ENCODE measurements at places on chromosomes 11 and 22. TPM values are rescaled to one million over a fixed set of nuclear protein-coding genes. Genes with fewer than 3 reads are reported as not detected.
A peak's percentile ranks its signal among the peaks of the same experiment; 100 is the strongest.

GRCh38 chr11:66883016-66883965 lies 26.4 kb downstream of the LRFN4 start:
- DNase-seq, result peak; percentile 76

GRCh38 chr11:121419836-121420235 lies 32.3 kb upstream of the SORL1 start:
- DNase-seq, result peak; percentile 44

IGLL1 gene
- not detected for total RNA-seq

DNA sequence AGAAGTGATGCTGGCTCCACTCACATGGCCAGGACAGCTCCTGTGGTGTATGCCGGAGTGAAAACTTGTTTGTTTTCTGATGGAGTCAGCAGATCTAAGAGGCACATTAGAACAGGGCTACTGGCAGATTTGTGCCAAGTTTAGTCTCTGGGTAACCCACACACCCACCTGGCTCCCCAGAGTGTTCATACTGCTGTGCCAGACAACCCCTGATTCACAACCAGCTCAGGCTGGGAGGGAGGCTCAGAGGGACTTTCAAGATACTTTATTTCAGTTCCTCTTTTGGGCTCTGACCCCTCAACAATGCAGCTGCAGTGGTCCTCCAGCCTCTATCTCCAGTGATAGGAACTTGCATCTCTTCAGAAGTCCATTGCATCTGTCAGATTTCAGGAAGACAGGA lies 8.5 kb downstream of the NTM start:
- DNase-seq, result no peak

SLC22A12 gene
- not detected for total RNA-seq

DNA sequence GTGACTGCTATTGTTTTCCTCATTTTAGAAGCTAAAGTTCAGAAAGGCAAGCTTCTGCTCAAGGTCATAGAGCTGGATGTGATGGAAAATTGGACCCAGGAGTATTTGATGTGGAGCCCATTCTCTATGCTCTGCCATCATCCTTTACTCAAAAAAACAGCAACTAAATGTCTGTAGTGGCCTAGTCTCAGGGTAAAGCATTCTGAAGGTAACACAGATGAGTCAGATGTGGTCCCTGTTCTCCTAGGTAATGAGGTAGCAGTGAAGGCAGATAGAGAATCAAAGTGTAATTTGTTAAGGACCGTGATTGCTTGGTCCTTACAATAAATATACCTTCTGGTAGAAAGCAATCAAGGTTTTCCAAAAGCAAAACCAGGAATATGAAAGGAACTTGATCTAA lies 84.4 kb upstream of the SPON1 start:
- DNase-seq, result no peak

GRCh38 chr22:27720860-27721259 lies 80.7 kb downstream of the MN1 start:
- DNase-seq, result no peak

DNA sequence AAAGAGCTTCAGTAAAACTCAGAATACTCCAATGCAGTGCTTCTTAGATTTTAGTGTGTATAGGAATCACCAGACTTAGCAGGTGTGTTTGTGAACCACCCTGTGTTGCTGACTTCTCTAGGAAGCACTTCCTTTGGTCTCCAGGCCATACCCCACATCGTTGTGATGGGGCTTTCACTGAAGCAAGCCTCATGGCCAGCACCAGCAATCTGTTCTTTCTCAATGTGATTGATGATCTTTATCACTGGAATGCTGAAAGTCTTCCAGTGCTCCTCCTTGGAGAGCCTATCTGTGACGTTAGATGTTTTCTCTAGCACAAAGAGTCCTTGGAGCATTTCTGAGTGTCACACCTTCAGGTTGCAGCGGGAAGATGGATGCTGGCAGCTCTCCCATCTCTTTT lies 280.5 kb downstream of the DDX10 start:
- no peak for DNase-seq

- DNase-seq, result no peak
Observed at GRCh38 chr11:39570526-39570925, 1888.9 kb downstream of the LRRC4C start.

GRCh38 chr11:63564784-63565350 lies 1.7 kb upstream of the PLAAT2 start:
- DNase-seq, result peak; percentile 79

GRCh38 chr11:119130662-119131061 lies 9.3 kb downstream of the HINFP start:
- DNase-seq, result no peak

DMC1 gene
- 1.8 TPM for total RNA-seq

SYCE3 gene
- not detected for total RNA-seq

- DNase-seq, result peak; percentile 51
Observed at GRCh38 chr11:69311767-69312385, 17.9 kb downstream of the MYEOV start.

MS4A6E gene
- not detected for total RNA-seq

EFCAB6 gene
- 1.8 TPM for total RNA-seq

PLEKHA7 gene
- total RNA-seq, result 120 TPM

GRCh38 chr11:8327761-8328192 lies 64.1 kb upstream of the LMO1 start:
- DNase-seq, result no peak

DNA sequence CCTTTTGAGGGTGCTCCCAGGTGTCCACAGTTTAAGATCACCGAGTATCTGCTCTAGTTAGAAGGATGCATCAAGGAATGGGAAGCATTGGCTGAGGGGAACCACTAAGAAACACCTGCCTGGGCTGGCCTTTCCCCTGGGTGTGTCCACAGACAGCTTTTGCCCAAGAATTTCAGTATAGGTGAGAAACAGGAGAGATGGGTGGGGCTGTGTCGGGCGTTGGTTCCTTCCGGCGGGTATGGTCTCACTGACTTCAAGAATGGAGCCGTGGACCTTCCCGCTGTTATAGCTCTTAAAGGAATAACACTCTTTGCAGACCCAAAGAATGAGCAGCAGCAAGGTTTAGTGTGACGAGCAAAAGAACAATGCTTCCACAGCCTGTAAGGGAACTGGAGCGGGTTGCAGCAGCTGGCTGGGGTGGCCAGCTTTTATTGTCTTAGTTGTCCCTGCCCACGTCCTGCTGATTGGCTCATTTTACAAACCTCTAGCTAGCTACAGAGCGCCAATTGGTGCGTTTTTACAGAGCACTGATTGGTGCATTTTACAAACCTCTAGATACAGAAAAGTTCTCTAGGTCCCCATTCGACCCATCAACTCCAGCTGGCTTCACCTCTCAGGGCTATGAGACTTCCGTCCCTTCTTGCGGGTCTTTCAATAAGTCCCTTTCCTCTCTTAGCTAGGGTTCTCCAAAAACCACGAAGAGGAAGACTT lies 2.4 kb downstream of the FADS1 start:
- peak; percentile 58 for DNase-seq

CECR2 gene
- total RNA-seq, result 1.4 TPM

DNA sequence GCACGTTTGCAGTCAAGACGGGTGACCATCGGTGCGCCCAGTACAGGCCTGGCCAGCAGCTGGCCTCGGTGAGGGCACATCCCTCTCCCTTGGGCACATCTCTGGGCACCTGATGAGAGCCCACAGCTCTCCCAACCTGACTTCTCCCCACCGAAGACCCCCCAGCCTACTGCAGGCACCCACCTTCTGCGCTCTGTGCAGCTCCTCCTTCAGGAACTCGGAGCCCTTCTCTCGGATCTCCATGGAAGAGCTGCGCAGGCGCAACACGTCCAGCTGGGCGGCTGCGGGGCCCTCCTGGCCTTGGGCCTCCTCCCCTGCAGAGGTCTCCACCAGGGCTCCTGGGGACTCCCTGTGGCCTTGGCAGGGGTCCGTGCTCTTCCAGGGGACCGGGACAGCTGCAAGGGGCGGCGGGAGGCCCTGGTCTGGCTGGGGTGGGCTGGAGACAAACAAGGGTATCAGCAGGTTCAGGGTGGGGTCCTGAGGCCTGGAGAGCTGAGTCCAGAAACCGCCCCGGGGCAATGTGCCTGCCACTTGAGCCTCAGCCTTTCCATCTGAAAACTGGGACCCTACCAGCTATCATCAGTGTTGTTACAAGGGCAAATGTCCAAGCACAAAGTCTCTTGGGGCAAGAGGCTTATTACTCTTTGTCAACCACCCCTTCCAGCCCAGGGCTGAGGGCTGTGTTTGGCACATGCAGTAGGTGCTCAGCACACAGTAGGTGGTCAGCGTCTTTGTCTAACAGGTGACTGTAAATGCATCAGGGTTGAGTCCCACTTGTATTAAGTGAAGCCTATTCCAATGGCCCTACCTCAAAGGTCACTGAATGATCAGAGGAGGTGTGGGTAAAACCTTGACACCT lies 9.3 kb downstream of the RAB3IL1 start:
- peak; percentile 29 for DNase-seq

DNA sequence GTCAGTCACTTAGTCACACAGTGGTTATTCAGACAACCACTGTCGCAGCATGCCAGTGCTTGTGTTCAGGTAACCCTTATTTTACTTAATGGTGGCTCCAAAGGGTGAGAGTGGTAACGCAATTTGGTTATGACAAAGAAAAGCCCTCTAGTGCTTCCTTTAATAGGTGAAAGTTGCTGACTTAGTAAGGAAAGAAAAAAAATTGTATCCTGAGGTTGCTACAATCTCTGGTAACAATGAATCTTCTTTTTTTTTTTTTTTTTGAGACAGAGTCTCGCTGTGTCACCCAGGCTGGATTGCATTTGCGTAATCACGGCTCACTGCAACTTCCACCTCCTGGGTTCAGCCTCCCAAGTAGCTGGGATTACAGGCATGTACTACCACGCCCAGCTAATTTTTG lies 64.5 kb downstream of the C11orf91 start:
- DNase-seq, result no peak

DNA sequence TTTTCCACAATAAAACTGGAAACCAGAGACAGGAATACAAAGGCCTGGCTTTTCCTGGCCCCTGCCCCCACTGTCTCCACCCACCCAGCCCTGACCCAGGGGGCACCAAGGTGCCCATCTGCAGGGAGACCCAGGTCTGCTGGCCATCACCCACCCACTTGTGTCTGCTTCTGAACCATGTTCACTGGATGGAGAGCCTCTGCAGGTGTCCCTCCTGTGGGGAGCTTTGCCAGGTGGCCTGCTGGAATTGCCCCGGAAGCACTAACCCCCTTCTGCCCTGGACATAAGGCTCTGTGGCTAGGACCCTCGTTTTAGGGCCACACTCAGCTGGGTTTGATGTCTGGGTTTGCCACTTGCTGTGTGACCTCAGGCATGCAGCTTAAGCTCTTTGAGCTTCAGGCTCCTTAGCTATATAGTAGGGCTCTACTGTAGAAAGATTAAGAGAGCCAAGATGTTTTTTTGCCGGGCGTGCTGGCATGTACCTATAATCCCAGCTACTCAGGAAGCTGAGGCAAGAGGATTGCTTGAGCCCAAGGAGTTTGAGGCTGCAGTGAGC lies 3.9 kb downstream of the SCARF2 start:
- DNase-seq, result peak; percentile 8

DNA sequence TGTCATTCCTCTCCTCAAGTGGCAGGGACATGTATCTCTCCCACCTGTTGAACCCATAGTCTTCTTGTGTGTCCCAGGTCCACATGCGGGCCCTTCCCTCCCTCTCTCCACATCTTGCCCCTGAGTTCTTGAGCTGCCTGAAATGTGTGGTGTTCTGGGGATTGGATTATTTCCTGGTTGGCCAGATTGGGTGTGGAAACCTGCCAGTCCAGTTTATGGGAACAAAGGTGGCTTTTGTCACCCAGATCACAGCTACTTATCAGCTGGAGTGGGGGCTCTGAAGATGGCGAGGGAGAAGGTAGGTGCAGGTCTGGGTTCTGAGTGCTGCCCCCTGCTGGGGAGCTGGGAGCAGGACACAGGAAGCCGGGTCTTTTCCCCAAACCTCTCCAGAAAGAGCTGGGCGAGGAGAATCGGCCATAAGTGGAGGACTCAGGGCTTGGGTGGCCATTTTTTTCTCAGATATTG lies 14.2 kb downstream of the DTX4 start:
- peak; percentile 79 for DNase-seq

- no peak for DNase-seq
Observed at GRCh38 chr11:66919923-66920322, 38.3 kb downstream of the PC start.

GRCh38 chr11:103378931-103379330 lies 269.7 kb downstream of the DYNC2H1 start:
- no peak for DNase-seq

DNA sequence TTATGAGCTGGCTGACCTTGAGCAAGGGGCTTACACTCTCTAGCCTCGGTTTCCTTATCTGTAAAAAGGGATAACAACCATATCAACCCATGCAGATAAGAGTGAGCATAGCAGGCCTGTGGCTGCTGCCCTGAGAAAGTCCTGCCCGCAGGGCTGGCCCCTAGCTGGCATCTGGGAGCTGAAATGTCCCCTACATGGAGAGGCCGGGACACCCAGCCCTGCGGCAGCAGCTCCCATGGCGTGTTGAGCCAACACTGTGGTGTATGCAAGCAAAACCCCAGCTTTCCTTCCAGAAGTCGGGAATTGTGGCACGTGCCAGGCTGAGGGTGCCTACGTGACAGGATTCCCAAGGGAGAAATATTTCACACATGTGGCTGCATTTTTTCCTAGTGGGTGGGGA lies 358.9 kb downstream of the CTTN start:
- no peak for DNase-seq

- peak; percentile 34 for DNase-seq
Observed at GRCh38 chr11:61911701-61912529, 5.5 kb downstream of the RAB3IL1 start.

- no peak for DNase-seq
Observed at GRCh38 chr22:42470366-42471082, 38.3 kb upstream of the NFAM1 start.

DNA sequence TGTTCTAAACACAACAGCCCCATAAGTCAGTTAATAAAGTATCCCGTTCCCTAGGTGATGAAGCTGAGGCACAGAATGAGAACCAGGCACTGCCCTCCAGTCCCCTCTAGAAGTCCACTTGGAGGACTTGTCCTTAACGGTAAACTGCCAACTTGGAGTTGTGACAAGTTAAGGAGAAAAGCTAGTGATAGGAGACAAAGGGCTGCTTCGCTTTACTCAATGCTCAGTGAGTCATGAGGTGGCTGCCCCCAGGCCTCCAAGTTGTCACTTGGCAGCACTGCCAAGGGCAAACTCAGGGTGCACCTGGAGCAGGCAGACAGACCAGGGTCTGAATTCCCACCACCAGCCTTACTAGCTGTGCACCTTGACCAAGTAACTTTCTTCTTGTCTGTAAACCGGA lies 13.5 kb downstream of the SLC43A1 start:
- no peak for DNase-seq

- no peak for DNase-seq
Observed at GRCh38 chr22:47794851-47795250, 1032.4 kb downstream of the TBC1D22A start.
